Activated CD4-positive, alpha-beta T cell treated with anti-CD3 and anti-CD28 coated beads, Interleukin-2, amount 50 U/mL, for 16 hours (primary cell): ENCODE measurements at places on chromosomes 7 and 10.

GRCh38 chr10:13853854-13854253 lies 267.1 kb downstream of the PRPF18 start:
- no peak for DNase-seq

DNA sequence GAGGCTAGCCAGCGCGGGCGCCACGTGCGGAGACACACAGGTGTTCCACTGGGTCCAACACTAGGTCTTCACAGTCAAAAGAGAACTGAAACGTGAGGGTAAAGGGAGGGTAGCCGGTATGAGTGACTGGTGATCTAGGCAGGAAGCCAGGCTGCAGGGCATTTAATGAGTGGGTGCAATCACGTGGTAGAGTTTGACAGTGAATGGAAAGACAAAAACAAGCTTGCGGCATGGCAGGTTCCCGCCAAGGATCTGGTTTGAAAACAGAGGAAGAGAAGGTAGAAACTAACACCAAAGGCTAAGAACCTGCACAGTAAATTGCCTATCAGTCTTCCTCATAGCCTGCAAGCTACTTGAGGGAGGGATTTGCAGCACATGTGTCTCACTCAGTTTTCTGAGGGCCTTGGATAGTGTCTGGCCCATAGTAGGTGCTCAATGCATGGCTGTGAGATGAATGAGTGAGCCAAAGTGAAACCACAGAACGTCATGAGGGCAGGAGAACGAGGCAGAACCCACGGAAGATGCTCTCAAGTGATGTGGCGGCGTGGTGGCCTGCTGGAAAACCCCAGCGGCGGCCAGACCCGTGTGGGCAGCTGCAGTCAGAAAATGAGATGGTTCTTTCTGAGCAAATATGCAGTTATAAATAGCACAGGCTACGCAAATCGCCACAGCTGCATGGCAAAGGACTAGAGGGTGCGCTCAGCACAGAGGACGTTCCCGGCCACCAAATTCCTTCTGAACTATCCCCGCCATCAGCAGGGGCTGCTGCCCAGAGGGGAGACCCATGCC lies 183.6 kb upstream of the NFE2L3 start:
- DNase-seq, result peak; percentile 94

DNA sequence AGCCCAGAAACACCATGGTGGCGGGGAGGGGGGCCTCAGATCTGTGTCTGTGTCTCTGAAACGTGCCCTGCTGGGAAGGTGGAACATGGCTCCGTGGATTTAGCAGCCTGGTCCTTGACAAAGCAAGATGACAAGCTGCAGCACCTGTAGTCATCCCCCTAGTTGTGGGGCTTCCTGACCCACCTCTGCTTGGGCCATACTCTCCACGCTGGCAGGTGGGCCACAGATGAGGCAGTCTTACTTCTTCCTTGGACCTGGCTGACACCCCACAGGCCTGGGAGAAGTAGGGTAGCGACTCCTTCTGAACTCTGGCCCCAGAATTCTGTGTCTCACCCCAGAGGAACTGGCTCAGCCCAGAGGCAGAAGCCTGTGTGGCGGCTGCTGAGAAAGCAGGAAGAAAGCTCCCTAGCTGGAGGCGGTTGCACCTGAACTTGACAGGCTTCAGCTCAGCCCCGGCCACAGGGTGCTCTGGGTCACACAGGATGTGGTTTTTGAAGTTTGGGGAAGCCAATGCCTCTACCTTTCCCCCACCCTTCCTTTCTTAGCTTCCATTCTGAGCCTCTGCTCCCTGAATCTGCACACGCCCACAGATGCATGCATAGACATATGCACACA lies 113.9 kb downstream of the ABLIM1 start:
- DNase-seq, result peak; percentile 82

- DNase-seq, result no peak
Observed at GRCh38 chr7:148719753-148720152, 21.1 kb downstream of the CUL1 start.

DNA sequence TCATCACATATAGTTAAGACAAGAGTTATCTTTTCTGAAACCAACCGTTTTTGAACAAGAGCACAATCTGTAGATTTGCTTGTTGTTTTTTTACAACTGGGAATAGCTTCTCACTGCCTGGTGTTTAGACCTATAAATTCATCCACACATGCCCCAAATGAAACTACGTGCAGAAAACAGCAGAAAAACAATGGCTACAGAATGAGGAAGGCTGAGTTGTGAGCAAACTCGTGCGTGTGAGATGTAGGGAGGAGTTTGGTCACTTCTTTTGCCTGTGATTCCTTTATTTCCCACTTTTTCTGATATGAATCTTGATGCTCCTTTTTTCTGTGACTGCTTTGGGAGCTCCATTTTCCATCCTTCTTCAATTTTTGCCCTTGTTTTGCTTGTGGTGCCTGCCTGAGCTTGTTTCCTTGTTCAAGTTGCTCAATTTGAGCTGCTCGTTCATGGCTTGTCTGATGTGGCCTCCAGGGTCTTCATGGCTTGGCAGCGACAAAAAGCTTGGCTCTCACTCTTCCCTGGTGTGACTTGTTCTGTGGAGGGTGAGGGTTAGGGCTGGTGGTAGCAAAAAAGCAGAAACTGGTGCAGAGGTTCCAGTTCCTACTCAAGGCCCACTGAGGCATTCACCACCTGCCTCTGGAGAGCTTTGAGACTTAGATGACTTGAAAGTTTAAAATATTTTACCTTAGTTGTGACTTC lies 76.9 kb downstream of the ZNF365 start:
- DNase-seq, result no peak

DNA sequence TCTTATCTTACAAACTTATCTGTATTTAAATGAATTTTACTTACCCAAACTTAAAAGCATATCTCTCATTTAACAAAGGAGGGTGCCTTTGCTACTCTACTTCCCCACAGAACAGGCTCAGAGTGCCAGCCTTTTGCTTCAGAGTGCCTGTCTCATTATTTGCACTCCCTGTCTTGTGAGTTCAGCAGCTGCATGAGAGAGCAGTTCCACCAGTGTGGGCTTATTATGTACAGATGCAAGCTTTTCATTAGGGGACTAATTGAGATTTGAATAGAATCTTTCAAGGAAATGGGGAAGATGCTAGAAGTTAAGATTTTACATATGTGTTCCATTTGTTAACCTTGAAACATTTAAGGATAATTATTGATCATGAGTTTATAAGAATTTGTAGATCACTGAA lies 310.2 kb upstream of the LRRN3 start:
- DNase-seq, result no peak

GRCh38 chr10:48789486-48790456 lies 105.1 kb downstream of the WDFY4 start:
- DNase-seq, result no peak

DNA sequence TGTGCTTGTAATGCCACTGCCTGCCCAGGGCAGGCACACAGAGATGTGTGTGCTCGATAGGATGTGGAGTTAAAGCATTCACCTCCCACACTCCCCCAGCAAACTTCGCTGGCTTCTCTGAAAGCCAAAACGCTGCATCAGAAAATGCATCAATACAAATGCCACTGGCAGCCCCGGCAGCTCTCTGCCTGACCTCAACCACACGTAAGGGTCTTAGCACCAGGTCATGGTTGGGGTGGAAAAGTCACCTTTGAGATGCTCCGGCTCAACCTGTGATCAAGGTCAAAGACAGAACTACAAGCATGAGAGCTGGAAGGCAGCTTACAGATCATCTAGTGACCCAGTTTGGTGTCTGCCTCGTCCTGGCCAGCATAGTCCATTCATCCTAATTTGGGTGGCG lies 114.4 kb upstream of the NANOS1 start:
- no peak for DNase-seq

- peak; percentile 29 for DNase-seq
Observed at GRCh38 chr7:95330204-95330960, 6.0 kb upstream of the PON1 start.

DNA sequence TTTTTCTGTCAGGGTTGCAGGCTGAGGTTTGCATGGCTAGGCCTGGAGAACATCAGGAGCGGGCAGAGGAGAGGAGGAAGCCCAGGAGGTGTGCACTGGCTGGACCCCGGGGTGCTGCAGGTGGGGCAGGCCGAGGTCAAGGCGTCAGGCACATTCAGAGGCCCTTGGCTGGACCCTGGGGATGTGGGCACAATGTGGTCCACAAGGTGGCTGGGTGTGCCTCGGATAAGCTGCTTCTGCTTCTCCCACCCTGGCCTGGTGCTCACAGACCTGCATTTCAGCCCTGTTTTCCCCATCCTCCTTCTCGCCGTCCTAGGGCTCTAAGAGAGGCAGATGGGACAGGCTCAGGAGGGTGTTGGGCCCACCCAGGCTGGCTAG lies 108.2 kb downstream of the ADCY1 start:
- no peak for DNase-seq

DNA sequence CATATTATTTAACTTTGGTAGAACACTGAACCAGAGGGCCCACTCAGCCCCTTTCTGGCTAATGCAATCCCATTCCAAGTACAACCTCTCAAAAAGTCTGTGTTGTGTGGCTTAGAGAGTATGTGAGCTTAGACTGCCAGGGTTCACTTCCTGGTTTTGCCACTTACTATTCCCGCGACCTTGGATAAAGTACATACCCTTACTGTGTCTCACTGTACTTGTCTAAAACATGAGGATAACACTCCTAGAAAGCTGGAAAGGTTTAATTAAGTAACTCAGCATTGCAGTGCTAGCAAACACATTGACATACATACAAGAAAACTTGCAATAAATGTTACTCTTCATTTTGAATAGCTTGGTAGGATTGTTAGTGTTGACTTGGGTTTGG lies 215.8 kb downstream of the CHCHD3 start:
- DNase-seq, result no peak

DNA sequence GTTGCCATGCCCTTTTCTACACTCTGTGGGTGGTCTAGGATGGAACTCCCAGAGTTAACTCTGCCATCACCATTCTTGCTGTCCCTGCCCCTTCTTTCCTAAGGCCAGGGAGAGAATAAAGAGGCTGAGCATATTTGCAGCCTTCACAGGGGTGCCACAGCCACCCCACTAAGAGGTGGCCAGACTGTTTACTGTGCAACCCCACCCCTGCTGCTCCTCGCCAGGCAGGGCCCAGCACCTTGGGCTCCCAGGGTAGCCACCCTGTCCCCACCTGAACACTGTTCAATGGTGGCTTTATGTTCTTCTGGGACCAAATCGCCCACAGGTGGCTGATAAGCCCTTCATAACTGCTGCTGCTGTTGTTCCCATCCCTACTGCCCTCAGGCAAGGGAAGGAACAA lies 198.9 kb downstream of the SNX13 start:
- no peak for DNase-seq

GRCh38 chr7:134991469-134992339 lies 5.4 kb downstream of the AGBL3 start:
- no peak for DNase-seq

GRCh38 chr7:46745707-46746090 lies 824.6 kb upstream of the IGFBP3 start:
- DNase-seq, result no peak

DNA sequence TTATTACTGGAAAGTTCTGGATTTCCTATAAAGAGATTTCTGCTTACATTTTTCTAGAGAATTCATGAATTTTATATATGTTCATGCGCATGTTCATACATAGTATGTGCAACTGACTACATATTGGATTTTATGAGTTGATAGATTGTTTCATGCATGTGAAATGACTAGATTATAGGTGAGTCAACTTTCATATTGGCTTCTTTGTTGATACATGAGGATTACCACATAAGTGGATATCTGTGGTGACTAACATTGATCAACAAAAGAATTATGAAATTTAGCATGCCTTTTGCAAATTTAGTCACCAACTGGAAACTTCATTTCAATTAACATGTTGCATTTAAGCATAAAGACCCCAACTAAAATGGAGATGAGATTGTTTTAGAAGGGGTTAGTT lies 99.0 kb downstream of the GNAT3 start:
- no peak for DNase-seq

DNA sequence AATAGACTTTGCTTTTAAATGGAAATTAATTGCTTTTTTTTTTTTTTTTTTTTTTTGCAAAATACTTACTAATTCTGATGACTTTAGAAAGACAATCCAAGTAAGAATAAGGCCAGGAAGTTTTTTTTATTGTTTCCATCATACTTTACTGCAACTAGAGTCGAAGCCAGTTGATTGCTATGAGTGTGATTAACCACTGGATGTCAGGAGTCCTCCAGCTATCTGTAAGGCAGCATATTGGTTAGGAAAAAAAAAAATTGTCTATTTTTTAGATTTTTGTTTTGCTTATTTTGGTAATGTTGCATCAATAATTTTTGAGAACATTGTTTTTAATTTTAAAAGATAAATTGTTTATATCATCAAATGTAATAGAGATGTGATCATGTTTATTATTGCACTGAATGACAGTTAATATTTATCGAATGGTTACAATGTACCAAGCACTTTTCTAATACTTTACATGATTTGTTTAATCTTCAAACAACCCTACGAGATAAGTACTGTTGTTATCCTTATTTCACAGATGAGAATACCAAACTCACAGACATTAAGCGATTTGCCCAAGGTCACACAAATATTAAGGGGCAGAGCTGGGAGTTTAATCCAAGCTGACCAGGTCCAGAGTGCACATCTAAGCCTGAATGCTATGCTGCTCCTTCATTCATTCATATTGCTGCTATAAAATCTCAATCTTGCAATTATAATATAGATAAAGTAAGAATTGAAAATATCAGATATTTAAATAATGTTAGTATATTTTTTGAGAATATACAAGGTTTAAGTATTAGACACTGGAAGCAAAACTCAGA lies 19.9 kb upstream of the LMOD2 start:
- no peak for DNase-seq

DNA sequence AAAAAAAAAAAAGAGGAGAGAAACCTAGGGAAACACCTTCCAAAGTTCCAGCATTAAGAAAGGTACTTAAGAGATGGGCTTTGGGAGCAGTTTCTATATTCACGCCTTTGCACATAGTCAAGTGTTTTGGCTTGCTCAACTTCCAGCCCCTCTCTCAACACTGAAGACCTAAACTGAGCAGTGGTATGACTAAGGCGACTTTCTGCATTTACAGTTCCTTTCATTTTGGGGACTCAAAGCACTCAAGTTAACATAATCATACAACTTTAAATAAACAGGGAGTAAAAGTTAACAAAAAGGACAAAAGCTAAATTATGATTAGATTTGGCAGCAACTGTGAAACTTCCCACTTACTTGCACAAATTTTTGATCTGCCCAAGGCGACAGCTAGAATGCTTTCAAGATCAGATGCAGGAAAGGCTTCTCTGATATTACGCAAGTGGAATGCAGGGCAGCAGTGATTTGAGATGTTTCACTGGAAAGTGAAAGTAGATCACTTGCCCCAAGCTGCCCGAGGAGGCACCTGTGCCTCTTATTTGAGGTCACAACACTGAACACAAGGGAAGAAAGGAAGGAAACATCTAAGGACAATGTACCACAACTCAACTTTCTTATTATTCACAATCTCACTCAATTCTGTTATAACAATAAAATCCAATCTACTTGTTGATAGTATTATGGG lies 199.5 kb downstream of the SKAP2 start:
- peak; percentile 46 for DNase-seq

DNA sequence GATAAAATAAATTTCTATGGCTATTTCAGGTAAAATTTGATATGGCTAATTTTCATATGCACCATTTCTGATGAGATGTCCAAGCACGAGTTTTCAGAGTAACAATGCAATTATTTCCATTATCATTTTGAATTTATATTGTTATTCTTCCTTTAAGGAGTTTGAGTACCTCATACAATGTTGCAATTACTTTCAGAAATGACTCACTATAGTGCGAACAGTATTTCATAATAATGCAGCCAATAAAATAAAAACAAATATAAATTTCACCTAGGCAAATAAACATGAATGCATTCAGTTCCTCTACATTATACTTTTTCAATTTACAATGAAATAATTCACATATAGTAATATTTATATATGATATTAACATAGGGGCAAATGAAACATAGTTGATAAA lies 78.8 kb upstream of the LRRN3 start:
- DNase-seq, result peak; percentile 29

GRCh38 chr10:113520261-113520660 lies 32.6 kb upstream of the HABP2 start:
- DNase-seq, result no peak

- no peak for DNase-seq
Observed at GRCh38 chr10:72105710-72106109, 17.4 kb upstream of the SPOCK2 start.
